ENCODE measurements at places on chromosomes 5 and 9. TPM values are rescaled to one million over a fixed set of nuclear protein-coding genes. Genes with fewer than 3 reads are reported as not detected.

- no peak for DNase-seq
These were observed 6.5 kb upstream of the MAT2B start for GRCh38 chr5:163498886-163499285.

DNA sequence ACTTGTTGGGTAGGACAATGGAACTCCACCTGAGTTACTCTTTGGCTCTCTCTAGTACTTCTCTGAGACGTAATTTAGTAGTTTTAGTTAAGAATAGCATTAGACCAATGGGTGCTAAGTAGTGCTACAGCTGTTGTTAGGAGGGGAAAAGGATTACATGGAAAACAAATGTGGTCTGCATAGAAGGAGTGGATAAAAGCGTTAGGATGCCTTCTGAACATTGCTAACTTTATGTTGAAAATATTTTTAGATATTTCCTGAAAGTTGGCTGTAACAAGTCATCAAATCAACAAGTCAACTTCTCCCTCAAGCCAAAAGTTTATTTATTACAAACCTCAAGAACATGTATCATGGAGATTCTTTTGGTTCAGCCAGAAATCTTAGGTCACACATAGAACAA is 409.5 kb upstream of the MEF2C start:
- no peak for DNase-seq

DNA sequence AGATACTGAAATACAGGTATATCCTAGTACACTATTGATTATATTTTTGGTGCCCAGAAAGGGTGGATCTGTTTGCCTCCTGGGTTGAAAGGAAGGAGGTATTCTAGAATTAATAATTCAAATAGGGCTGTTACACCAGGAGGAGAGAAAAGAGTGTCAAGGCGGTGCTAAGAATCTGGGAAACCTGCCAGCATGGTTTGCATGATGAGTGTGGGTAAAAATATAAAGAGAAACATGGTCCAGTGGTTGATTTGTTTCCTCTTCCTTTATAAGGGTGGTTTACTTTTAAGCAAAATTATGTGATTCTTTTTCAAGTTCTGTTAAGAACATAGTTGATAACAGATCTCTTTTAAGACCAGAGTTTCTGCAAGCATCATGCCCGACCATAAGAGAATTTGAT is 69.4 kb upstream of the NFIB start:
- DNase-seq: no peak

GRCh38 chr5:120771202-120771601 is 307.1 kb downstream of the PRR16 start:
- no peak for DNase-seq

Gene KCTD16
- total RNA-seq: 0.31 TPM
